COLO829 (cell line): ENCODE measurements at places on chromosomes 5 and 9.

GRCh38 chr9:19441730-19442129 is 32.9 kb downstream of the ACER2 start:
- no peak for DNase-seq

GRCh38 chr9:87959916-87960581 is 14.3 kb downstream of the CDK20 start:
- DNase-seq: no peak

GRCh38 chr9:7394002-7394774 is 405.4 kb downstream of the DMAC1 start:
- DNase-seq: peak; percentile 63

GRCh38 chr9:129595311-129595741 is 25.6 kb downstream of the C9orf50 start:
- DNase-seq: no peak

DNA sequence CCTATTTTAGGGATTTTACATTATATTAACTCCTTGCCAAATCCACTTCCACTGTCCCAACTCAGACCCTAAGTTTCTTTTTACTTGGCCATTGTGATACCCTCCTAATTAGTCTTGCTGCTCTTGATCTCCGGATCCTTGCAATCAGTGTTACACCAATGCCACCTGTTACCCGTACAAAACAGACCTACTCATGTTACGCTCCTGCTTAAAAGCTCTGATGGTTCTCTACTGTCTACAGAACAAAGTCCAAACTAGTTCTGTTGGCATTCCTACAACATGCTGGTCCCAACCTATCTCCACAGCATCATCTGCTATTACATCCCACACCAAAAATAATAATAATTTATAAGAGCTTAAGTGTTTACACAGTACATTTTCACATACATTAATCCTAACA is 9.8 kb downstream of the ECPAS start:
- DNase-seq: no peak

GRCh38 chr9:87638292-87638691 is 87.6 kb upstream of the CTSL start:
- no peak for DNase-seq

DNA sequence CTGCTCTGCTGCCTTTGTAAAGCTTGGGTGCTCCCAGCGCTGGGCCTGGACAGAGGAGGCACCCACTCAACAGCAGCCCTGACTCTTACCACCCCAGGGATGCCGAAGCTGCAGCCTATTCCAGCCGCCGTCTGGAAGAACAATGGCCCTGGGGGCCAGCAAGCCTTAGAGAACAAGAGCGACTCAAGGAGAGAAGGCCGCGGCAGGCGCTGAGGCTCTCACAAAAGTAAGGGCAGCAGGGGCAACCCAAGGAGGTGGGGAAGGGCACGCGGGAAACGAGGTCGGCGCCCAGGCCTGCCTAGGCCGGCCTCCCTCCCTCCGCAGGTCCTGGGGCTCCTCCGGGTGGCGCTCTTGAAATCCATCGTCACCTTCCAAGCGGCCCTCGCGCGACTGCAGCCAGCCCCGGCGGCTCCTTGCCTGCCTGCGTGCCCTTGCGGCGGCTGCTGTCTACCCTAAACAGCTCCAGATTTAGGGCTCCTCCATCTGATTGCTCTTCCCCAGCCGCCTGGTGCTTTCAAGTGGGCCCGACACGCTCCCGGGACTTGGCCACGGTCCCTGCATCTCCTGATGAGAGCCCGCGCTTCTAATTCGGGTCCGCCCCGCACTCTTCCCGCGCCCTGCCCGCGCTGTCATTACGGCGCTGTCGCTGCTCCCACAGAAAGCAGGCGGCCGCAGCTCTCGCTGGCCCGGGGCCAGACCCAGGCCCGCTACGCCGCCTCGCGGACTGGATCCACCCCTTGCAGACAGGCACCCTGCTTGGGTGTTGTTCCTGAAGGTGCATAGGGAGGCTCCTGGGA is 213.3 kb downstream of the SEMA6A start:
- no peak for DNase-seq

GRCh38 chr5:53262348-53262970 is 152.9 kb upstream of the MOCS2 start:
- DNase-seq: peak; percentile 24

GRCh38 chr5:133398646-133399101 is 213.7 kb downstream of the FSTL4 start:
- no peak for DNase-seq

GRCh38 chr5:135718651-135719050 is 115.8 kb upstream of the SLC25A48 start:
- DNase-seq: no peak

DNA sequence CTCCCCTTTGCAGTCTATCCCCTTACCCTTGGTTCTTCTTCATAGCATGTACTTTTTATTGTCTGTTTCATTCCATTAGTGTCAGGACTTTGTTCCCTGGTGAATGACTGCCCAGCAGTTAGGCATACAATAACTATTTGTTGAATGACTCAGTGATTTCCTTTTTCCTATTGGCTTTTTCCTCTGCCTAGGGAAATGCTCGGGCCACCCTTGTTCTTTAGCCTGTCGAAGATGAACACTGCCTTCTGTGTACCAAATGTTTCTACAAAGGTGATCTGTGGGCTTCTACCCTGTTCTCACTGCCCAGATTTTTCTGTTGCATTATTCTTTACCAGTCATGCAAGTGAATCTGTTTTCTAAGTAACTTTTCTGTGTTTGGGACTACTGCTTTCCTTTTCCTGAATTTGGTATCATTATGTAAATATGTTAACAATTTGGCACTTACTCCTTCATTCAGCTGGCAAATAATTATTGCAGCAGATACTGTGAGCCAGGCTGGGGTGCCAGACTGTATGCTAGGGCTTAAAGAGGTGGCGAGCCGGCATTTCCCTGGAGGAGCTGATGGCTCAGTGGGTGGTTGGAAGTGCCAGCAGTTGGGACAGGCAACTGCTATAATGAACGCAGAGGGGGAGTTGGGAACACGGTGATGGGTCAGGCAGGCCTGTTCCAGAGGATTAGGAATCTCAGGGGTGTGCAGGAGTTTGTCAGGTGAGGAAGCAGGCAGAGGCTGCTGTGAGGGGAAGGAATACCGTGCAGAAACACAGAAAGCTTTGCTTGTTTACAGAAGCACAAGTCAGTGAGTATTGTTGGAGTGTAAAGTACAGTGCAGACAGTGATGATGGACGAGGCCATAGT is 30.6 kb downstream of the KDM4C start:
- DNase-seq: peak; percentile 64
